ENCODE measurements at places on chromosomes 4 and X.
A peak's percentile ranks its signal among the peaks of the same experiment; 100 is the strongest.

- DNase-seq = no peak
Measured at GRCh38 chr4:128570387-128570975, 239.0 kb upstream of the JADE1 start.

DNA sequence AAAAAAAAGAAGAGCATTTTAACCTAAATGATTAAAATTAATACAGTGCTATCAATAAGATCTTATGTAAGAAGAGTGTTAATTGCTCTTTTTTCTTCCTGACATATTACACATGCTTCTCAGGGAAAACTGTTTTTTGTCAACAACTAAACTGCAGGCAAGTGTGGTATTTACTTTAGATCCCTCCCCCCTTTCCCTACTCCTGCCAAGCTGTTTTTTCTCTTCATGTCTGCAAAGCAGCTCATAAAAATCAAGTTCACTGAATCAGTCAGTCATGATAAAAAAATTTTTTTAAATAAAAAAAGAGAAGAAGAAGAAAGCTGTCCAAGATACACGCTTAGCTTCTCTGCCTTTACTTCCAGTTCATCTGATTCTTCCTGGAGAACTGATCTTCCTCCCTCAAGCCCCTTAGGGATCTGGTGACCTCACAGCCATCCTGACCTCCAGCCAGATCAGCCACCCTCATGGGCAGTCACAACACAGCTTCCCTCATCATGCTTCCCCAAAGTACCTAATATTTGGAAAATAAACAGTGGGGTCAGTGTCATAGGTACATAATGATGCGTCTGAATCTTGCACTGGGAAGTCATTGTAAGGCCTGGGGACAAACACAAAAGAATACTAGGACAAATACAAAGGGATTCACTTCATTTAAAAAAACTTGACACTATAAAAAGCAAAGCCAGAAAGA, 87.0 kb downstream of the ZNF827 start:
- no peak for DNase-seq

DNA sequence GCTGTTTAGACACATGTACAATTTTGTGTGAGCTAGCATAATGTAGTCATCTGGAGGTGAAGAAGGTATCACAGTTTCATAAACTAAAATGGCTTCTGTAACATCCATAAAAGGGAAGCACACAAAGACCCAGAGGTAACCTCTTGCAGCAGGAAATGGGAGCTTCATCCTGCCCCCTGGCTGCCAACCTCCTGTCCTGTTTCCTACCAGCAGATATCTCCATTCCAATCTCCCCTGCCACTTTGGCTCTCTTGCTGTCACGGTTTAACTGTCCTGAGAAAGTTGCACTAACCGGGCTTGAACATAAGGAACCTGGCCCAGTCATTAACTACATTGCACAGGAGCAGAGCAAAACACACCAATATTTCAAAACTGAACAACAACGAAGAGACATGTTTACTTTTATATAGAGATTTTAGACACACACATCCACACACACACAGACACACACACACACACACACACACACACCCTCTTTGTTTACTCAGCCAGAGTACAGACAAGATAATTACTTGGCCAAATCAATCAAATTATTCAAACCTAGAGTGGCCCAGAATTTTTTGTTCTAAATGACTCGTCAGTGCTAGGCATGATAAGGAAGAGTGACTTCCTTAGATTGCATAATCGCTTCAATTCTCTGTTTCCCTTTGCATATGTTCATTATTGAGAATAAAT, 24.2 kb downstream of the MID2 start:
- no peak for DNase-seq

DNA sequence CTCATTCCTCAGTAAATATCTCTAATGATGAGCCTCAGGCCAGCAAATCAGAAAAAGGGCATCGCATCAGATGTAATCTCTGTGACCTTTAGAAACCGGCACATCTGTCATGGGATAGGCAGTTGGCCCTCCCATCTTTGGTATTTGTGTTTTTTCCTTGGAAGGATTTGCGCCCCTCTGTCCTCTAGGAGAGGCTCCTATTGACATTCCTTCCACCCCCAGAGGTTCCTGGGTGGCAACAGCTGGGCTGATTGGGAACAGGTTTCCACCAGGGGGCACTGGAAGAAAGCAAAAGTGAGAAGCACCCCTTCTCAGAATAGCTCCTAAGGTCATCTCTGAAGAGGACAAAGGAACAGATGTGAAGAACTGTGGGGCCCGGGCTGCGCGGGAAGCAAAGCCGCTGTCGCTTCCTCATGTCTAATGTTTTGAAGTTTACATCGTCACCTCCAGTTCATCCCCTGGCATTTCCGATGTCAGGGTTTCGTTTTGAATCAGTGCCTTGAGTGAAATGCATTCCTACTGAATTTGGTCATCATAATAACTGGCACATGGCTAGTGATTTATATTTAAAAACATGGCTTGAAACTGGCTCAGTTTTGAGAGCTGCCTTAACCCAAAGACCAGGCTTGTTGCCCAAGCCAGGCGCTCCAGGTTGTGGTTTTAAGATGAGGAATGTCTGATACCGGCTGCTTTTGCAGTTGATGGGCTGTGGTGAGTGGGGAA, 6.2 kb downstream of the TXK start:
- DNase-seq = peak; percentile 62

DNA sequence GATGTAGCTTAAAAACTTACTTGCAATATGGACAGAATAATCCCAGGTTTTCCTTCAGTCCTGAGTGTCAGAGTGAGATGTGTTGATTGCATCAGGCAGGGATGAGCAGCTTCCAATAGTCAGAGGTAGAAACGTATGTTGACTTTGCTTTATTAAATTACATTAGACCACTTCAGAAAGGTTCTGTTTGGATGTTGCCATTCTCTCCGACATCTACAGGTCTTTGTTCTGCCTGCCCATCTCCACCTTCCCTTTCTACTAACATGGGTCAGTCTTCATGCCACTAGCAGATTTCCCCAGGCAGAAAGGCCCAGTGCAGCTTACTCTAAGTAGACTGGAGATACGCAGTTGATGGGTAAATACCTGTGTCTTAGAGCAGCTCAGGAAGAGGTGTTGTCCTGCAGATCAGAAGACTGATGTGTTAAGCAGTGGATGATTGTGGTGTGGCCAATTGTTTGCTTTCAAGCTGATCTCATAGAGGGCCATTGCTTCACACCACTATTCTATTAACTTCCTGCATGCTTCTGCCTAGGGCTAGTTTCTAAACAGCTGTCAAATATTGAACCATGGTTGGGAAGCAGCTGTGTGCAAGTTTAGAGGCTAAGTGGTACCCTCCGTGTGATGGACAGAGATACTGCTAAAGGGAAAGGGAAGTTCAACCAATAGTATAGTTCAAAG, 1.8 kb downstream of the FRMPD4 start:
- DNase-seq = no peak

Data from stimulated activated CD4-positive, alpha-beta T cell treated with anti-CD3 and anti-CD28 coated beads, Interleukin-2, amount 100 ng/mL, for 48 hours (primary cell).